ENCODE measurements at places on chromosomes 2 and 18.

GRCh38 chr18:55420665-55421307, 167.2 kb downstream of the TCF4 start:
- DNase-seq: no peak

- DNase-seq: no peak
Measured at GRCh38 chr2:213722565-213722964, 438.3 kb downstream of the SPAG16 start.

DNA sequence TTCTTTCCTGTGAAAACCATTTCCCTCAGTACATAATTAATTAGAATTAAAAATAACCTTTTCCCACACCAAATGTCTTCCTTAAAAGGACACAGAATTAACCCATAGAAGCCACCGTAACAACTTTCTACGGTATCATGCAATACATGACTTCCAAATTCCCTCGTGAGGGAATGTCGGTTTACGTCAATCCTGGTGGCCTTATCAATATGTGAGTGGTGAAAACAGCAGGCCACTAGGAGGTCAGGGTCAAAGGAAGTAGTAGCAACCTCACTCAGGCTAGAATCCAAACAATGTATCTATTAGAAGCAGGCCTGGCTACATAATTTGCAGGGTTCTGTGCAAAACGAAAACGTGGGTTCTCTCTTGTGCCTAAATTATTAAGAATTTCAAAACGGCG, 112.2 kb downstream of the GAREM1 start:
- no peak for DNase-seq

- no peak for DNase-seq
Measured at GRCh38 chr2:72678024-72678423, 147.8 kb downstream of the EXOC6B start.

GRCh38 chr18:33355263-33355662, 85.3 kb downstream of the CCDC178 start:
- DNase-seq: no peak

DNA sequence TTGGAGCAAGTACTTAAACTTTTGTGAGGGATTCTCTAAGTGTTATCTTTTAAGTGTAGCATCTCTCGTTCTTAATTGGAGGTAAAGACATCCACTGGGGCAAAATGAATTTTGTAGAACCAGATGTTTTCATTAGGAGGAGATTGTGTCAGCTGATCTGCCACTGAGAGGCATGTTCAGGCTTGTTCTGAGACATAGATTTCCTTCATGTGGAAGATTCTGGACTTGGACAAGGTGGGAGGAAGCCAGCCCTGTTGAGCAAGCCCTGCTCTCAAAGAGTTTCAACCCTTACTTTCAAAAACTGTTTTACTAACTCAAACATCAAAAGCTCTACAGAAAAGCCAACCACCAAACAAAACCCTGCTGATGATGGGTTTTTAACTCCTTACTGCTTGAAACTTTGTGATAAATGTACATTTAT, 6.5 kb downstream of the MAP4K4 start:
- peak; percentile 38 for DNase-seq

DNA sequence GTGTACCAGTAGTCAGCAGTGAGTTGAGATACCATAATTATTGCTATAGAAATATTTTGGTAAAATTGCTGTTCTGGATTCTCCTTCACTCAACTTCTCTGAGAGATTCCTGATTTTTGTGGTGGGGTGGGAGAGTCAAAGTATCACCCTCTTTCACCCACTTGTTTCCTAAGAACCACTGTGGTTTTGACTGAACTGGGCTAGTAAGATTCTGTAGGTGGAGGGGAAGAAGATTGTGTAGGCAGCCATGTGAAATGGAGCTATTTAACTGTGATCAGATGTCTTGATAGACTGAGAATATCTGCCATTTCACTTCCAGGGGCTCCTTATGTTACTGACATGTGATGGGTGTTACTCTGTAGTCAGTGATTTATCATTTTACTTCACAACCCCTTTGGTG, 45.3 kb downstream of the BIRC6 start:
- no peak for DNase-seq

DNA sequence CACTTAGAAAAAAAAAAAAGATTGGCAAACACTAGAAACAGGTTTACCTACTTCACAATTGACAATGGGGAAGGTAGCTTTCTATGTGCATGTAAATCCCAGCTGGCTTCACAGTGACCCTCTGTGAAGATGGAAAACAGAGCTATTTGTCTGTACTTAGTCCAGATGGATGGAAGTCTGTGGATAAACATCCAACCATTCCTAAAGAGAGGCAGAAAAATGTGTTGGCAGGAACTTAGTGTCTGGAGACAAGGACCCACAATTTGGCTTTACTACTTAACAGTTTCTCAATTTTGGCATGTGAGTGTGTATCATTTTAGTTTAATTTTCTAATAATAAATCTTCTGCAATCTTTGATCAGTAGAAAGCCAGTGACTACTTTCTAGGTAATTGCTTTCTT, 154.4 kb downstream of the RAD51AP2 start:
- DNase-seq: no peak

GRCh38 chr2:54838585-54839035, 115.1 kb downstream of the EML6 start:
- peak; percentile 68 for DNase-seq

- DNase-seq: peak; percentile 64
Measured at GRCh38 chr18:8707556-8708300, 2.4 kb downstream of the MTCL1 start.

DNA sequence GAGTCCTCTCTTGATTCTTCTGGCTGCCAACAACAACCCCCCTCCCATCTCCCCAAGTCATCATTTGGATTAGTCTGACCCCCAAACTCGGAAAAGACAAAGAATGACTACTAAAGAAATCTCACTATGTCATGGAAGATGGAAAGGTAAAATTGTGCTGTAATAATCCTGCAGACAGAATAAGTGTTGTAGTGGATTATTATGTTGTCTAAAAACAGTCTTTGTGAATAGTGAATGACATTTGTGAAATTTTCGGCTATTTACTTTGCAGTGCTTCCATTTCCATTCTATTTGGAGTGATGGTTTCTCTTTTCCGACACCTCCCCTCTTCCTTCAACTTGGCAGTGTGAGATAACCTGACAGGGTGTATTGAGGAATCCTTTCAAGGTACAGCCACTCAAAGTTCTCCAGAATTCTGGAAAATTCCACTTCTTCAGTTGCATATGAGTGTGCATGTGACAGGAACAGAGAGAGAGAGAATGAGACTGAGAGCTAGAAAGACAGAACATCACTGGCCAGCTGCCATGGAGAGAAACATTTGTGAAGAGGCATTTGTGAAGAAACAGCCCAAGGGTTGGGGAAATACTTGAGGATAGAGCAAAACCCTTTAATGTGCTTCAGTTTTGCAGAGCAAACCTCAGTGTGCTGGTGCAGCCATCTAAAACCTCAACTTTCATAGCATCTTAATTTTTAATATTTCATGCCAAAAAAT, 141.9 kb upstream of the DLX2 start:
- no peak for DNase-seq

DNA sequence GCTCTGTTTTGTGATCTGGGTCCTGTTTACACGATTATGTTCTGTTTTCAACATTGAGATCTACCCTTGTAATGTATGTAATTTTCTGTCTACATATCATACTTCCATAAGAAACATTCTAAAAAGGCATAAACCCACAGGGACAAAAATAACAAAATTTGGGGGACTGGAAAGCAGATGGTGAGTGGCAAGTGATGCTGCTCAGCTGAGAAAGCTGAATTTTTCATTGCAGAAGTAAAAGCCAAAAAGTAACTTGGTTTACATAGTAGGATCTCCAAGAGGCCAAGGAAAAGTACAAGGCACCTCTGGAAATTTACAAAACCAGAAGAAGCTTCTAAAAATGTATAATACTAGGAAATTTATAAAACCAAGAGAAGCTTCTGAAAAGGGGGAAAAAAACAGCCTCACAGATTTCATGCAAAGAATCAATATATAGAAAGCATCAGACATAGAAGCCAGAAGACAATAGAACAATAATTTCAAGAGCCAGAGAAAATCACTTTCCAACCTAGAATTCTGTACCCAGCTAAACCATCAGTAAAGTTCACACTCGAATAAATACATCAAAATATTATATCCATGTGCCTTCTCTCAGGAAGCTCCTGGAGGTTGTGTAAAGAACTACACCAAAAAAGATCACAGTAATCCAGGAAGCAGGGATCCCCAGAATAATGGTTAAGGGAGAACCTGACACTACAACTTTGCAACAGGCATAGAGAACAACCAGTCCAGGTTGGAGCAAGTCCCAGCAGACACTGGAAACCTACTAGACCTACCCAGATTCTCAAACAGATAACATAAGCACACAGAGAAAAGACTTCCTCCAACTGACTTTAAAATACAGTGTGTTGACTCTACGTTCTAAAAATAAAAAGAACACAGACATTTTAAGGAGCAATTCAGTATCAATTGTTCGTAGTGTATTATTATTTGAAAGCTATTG, 401.7 kb upstream of the HS6ST1 start:
- no peak for DNase-seq
